Kidney (tissue), 22 donors: ENCODE measurements at places on chromosomes 2 and 18. TPM values are rescaled to one million over a fixed set of nuclear protein-coding genes. Genes with fewer than 3 reads are reported as not detected.

DNA sequence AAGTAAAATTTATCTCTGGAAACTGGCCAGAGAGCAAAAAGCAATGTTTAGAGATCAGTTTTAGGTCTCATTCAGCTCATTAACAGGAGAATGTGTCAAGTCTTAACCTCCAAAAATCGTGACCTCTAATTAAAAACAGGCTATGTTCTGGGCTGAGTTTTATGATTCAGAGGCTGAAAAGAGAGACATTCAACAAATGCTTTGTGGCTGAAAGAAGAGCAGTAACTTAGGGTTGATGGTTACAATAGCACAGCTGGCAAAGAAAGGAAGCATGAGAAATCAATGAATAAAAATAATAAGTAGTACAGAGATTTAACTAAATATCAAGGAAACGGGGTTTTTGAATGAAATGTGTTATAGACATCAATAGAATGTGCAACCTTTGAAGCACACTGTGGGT is 13.1 kb downstream of the TGIF1 start:
- no peaks in the 10 kb centered on the region for H3K36me3 ChIP-seq
- no peak for DNase-seq
- no peaks in the 10 kb centered on the region for H3K4me1 ChIP-seq
- H3K4me3 ChIP-seq = no peak overlapping the region
- H3K27me3 ChIP-seq = no peaks in the 10 kb centered on the region
- no peak overlapping the region for H3K27ac ChIP-seq

CCDC178 gene
- total RNA-seq = 3.7 TPM

DNA sequence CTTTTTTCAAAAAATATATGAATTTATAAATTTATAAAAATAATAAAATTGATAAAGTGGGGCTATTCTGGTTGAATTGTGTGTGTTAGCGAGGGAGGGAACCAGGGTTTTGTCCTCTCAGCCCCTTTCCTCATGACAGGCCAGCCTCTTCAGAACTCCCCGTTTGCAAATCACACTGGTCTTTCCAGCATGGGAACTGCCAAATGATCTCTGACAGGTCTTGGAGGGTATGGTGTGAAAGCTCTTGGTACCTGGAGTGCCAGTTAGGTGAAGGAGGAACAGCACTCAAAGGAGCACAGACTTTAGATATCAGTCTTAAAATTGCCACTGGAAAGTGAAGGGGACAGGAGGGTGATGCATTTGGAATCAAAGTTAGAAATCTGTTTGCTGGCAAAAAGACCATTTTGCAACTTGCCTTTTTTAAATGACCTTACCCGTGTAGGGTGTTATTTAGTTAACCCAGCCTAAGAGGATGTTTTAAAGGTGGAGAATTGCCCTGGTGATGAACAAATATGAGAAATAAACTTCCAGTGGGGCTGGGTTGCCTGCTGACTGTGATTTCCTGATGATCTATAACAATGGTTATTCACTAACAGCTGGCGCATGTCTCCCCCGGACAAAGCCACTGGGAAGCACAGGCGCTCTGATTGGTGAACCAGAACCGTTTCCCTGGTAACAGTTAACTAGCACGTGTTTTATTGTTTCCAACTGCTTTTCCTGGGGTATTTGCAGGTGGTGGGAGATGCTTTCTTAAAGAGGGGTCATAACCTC is 85.3 kb upstream of the EFEMP1 start:
- H3K36me3 ChIP-seq = no peaks in the 10 kb centered on the region
- no peak overlapping the region for H3K4me3 ChIP-seq
- H3K27me3 ChIP-seq = no peaks in the 10 kb centered on the region
- H3K27ac ChIP-seq = no peak overlapping the region
- DNase-seq = peak; percentile 91

GRCh38 chr2:20446255-20446916 is 488 bp upstream of the RHOB start:
- H3K4me1 ChIP-seq = peaks cover 16% of the 10 kb centered on the region
- peak overlapping the region; percentile 31 for H3K4me3 ChIP-seq
- H3K27me3 ChIP-seq = no peaks in the 10 kb centered on the region
- H3K27ac ChIP-seq = peak overlapping the region; percentile 99

EPC2 gene
- 43.9 TPM for total RNA-seq

DNA sequence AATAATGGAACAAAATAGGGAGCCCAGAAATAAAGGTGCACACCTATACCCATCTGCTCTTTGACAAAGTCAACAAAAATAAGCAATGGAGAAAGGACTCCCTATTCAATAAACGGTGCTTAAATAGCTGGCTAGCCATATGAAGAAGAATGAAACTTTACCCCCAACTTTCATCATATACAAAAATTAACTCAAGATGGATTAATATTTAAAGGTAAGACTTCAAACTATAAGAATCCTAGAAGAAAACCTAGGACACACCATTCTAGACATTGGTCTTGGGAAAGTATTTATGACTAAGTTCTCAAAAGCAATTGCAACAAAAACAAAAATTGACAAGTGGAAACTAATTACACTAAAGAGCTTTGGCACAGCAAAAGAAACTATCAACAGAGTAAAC is 139.1 kb downstream of the DNAH7 start:
- no peak overlapping the region for H3K4me3 ChIP-seq
- H3K27me3 ChIP-seq = no peaks in the 10 kb centered on the region
- no peak for DNase-seq

DNA sequence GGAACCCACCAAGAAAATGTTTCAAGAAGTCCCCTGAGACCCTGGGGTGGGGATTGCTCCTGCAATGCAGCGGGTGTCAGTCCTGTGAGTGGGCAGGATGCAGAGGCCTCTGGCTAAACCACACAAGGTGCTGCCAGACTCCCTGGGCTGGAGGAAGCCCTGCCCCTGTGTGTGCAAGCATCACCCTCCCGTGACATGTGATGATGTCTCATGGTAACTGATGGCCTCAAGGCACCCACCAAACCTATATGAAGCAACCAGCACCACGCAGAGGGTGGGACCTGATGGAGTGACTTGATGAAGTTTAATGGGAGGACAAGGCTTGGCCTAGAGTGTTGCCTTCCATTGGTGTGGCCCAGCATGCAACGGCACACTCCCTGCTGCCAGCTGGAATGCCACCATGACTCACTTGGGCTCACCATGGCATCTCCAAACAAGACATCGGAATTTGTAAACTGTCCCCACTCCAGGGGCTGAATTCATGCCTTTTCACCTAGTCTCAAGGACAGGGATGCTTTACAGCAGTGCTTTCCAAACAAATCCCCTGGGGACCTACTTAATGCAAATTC is 8.7 kb upstream of the SLC14A1 start:
- H3K27ac ChIP-seq = no peak overlapping the region
- H3K4me1 ChIP-seq = no peaks in the 10 kb centered on the region
- no peaks in the 10 kb centered on the region for H3K27me3 ChIP-seq
- no peak overlapping the region for H3K4me3 ChIP-seq

GRCh38 chr2:230347659-230348305 is 20.8 kb downstream of the SP140L start:
- no peaks in the 10 kb centered on the region for H3K27me3 ChIP-seq
- H3K4me3 ChIP-seq = no peak overlapping the region
- H3K36me3 ChIP-seq = no peaks in the 10 kb centered on the region
- peaks cover 5% of the 10 kb centered on the region for H3K4me1 ChIP-seq
- DNase-seq = no peak

- no peak overlapping the region for H3K4me3 ChIP-seq
- no peaks in the 10 kb centered on the region for H3K4me1 ChIP-seq
- no peaks in the 10 kb centered on the region for H3K36me3 ChIP-seq
- no peak overlapping the region for H3K27ac ChIP-seq
These were observed 48.5 kb upstream of the CAB39 start for GRCh38 chr2:230664128-230664527.

DNA sequence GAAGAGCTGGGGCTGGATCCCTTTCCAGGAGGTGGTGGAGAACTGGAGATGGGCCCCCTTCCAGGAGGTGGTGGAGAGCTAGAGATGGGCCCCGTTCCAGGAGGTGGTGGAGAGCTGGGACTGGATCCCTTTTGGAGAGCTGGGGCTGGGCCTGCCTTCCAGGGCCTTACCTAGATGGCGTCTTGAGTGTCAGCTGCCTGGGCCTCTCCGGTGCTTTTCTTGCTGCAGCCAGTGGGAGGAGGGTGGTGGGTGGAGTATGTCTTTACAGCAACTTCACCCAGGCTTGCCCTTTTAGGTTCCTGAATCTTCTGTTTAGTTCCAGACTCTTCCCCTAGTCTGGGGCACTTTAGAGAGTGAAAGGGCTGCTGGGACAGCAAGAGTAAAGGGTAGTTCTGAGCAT is 19.1 kb upstream of the TXNDC2 start:
- H3K27ac ChIP-seq = no peak overlapping the region
- H3K4me1 ChIP-seq = no peaks in the 10 kb centered on the region
- H3K27me3 ChIP-seq = no peaks in the 10 kb centered on the region
- no peak overlapping the region for H3K4me3 ChIP-seq
- H3K36me3 ChIP-seq = no peaks in the 10 kb centered on the region
- DNase-seq = no peak

GRCh38 chr2:97718051-97718882 is 4.9 kb downstream of the ZAP70 start:
- H3K27me3 ChIP-seq = no peaks in the 10 kb centered on the region
- DNase-seq = no peak
- H3K27ac ChIP-seq = no peak overlapping the region
- no peak overlapping the region for H3K4me3 ChIP-seq

GRCh38 chr2:2563309-2563860 is 232.3 kb upstream of the MYT1L start:
- no peaks in the 10 kb centered on the region for H3K36me3 ChIP-seq
- no peak overlapping the region for H3K27ac ChIP-seq
- no peaks in the 10 kb centered on the region for H3K27me3 ChIP-seq
- H3K4me3 ChIP-seq = no peak overlapping the region

MAPRE2 gene
- 30.2 TPM for total RNA-seq

TFPI gene
- 266 TPM for total RNA-seq

DNA sequence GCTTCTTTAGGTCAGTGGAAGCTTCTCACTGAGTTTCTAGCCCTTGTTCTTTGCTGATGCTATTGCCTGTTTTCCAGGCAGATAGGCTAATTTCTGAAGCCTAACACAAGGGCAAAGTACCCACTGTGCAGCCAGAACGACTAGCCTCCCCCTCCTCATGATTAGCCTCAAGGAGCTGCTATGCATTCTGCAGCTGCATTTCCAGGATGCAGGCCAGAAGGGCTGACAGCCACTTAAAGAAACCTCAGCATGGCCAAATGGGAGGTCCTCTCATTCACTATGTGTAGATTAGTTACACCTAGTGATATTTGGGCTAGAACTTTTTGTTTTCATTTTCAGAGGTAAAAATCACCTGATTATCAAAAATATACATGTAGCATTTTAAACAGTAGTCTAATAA is 216.0 kb downstream of the RAD51AP2 start:
- no peaks in the 10 kb centered on the region for H3K27me3 ChIP-seq
- H3K4me3 ChIP-seq = no peak overlapping the region
- no peaks in the 10 kb centered on the region for H3K4me1 ChIP-seq
- H3K27ac ChIP-seq = no peak overlapping the region
- H3K36me3 ChIP-seq = no peaks in the 10 kb centered on the region

DNA sequence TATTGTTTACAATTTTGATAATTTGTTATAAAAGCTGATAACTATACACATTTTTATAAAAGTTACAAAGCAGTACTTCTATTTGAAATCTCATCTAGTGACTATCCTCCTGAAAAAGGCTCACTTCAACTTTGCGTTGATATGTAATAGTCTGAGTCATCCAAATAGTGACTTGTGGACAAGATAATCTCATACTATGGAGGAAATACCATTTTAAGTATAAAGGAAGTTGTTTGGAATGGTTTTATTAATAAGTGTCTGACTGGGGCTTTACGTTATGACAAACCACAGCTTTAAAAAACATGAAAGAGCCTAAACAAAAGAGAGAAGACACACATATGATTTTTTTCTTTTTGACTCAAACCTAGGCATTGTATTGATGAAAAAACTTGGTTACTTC is 272.3 kb upstream of the COL3A1 start:
- no peaks in the 10 kb centered on the region for H3K36me3 ChIP-seq
- H3K27me3 ChIP-seq = no peaks in the 10 kb centered on the region
- H3K27ac ChIP-seq = no peak overlapping the region
- DNase-seq = no peak

- H3K4me3 ChIP-seq = no peak overlapping the region
- no peak overlapping the region for H3K27ac ChIP-seq
- no peaks in the 10 kb centered on the region for H3K36me3 ChIP-seq
- H3K4me1 ChIP-seq = no peaks in the 10 kb centered on the region
- H3K27me3 ChIP-seq = no peaks in the 10 kb centered on the region
These were observed 152.9 kb downstream of the EIPR1 start for GRCh38 chr2:3224681-3225080.

NEURL3 gene
- total RNA-seq = 3.2 TPM

- H3K36me3 ChIP-seq = peaks cover 8% of the 10 kb centered on the region
- H3K27ac ChIP-seq = no peak overlapping the region
- no peaks in the 10 kb centered on the region for H3K27me3 ChIP-seq
- no peaks in the 10 kb centered on the region for H3K4me1 ChIP-seq
- DNase-seq = no peak
These were observed 22.9 kb upstream of the RPL37A start for GRCh38 chr2:216475767-216476166.

GRCh38 chr2:62447411-62447810 is 58.6 kb downstream of the TMEM17 start:
- no peaks in the 10 kb centered on the region for H3K36me3 ChIP-seq
- H3K27me3 ChIP-seq = no peaks in the 10 kb centered on the region
- no peak overlapping the region for H3K4me3 ChIP-seq
- no peaks in the 10 kb centered on the region for H3K4me1 ChIP-seq

DNA sequence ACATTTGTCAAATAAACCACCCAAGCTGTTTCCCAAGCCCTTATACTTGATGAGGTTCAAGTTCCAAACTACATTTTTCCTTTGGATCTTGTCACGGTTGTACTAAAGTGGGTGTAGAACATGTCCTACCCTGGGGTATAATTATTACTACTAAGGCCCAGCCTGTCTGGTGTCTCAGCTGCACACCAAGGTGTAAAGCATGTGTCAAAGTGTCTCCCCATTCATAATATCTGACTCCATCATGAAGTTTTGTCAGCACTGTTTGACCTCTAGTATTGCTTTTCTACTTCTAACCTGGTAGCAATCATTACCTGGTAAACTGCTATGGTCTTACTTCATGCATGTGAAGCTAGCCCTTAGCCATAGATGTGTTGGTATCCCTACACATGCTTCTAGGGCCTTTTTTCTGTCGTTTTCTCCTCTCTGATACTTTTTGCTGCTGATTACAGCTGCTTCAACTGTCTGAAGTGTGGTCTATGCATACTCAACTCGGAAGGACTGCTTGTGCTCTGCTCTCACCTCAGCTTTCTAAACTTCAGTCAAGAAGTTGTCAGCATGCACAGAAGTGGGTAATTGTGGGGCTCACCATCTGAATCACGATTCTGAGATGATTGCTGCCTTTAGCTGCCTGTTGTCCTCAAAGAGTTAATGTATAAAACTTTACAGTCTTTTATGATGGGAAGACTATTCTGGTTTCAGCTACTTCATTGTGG is 445.7 kb upstream of the TRIB2 start:
- H3K36me3 ChIP-seq = no peaks in the 10 kb centered on the region
- H3K27me3 ChIP-seq = no peaks in the 10 kb centered on the region
- DNase-seq = no peak
- H3K27ac ChIP-seq = no peak overlapping the region
- H3K4me3 ChIP-seq = no peak overlapping the region

- no peaks in the 10 kb centered on the region for H3K36me3 ChIP-seq
- peaks cover 9% of the 10 kb centered on the region for H3K4me1 ChIP-seq
- DNase-seq = no peak
- no peak overlapping the region for H3K27ac ChIP-seq
- no peaks in the 10 kb centered on the region for H3K27me3 ChIP-seq
- H3K4me3 ChIP-seq = no peak overlapping the region
These were observed 11.4 kb downstream of the SH2D6 start for GRCh38 chr2:85429924-85430289.

GRCh38 chr2:178478130-178478438 is 316 bp downstream of the FKBP7 start:
- peak overlapping the region; percentile 86 for H3K4me3 ChIP-seq
- peak overlapping the region; percentile 93 for H3K27ac ChIP-seq
- DNase-seq = peak; percentile 64
- H3K27me3 ChIP-seq = no peaks in the 10 kb centered on the region
